ENCODE measurements at places on chromosomes 16 and 17.

DNA sequence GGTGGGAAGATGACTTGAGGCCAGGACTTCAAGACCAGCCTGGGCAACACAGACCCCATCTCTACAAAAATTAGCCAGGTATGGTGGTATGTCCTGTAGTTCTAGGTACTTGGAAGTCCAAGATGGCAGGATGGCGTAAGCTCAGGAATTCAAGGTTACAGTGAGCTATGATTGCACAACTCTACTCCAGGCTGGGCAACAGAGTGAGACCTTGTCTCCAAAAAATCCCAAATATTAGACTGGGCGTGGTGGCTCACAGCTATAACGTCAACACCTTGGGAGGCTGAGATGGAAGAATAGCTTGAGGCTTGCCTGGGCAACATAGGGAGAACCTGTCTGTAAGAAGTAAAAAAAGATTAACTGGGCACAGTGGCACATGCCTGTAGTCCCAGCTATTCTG lies 30.8 kb downstream of the SUZ12 start:
- DNase-seq, result no peak

- DNase-seq, result no peak
These were observed 40.5 kb upstream of the GCSH start for GRCh38 chr16:81136390-81137335.

GRCh38 chr17:73773702-73774101 lies 129.5 kb upstream of the SDK2 start:
- DNase-seq, result no peak

DNA sequence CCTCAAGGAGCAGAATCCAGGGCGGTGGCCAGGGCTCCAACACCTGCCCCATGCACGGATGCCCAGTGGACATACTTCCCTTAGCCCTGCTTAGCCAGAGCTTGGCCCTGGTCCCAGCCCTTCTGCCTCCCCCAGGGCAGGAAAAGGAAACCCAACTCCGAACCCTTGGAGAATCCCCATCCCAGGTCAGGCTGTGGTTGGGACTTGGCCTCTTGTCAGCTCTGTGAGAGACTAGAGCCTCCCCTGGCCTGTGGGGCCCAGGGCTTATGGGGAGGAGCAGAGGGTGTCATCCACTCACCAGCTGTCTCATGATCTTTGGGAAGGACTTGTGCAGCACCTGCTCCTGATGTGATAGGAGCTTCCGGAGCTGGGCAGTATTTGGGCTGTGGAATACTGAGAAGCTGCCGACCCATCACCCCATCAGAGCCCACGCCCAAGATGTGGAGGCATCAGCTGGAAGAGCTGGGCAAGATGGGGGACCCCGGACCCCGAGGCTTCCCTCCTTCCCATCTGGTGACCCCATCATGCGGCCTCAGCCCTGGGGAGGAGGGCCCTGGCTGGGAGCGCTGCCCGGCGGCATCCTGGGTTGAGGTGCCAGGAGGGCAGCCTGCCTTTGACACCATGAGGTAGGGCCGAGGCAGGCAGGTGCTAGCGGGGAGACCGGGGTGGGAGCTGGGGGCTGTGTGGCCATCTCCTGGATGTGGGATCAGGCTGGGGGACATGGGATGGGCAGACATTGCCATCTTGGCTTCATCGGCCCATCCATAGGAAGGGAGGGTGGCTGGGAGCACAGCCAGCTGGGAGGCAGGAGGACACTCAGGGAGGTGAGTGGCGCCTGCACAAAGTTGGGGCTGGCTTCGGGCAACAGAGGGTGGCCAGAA lies 45.1 kb downstream of the TNFRSF13B start:
- DNase-seq, result no peak

GRCh38 chr16:67104845-67105244 lies 4.9 kb upstream of the PHAF1 start:
- no peak for DNase-seq

GRCh38 chr16:30464078-30464477 lies 8.5 kb upstream of the ITGAL start:
- DNase-seq, result no peak

DNA sequence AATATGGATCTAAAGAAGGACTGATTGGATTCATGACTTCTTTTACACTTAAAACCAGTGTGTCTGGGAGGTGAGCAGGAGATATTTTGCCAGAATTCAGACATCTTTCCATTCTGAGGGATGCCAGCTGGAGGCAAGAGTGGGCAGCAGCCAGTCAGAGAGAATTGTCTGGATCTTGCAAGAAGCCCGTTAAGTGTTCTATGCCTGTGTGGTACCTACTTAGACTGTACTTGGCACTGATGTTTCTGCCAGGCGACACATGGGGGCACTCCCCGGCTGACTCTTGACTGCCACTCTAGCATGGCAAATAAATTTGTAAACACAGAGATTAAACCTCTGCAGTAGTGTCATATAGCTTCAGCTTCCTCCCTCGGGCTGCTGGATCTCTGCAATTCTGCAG lies 247.7 kb downstream of the UTP18 start:
- no peak for DNase-seq

DNA sequence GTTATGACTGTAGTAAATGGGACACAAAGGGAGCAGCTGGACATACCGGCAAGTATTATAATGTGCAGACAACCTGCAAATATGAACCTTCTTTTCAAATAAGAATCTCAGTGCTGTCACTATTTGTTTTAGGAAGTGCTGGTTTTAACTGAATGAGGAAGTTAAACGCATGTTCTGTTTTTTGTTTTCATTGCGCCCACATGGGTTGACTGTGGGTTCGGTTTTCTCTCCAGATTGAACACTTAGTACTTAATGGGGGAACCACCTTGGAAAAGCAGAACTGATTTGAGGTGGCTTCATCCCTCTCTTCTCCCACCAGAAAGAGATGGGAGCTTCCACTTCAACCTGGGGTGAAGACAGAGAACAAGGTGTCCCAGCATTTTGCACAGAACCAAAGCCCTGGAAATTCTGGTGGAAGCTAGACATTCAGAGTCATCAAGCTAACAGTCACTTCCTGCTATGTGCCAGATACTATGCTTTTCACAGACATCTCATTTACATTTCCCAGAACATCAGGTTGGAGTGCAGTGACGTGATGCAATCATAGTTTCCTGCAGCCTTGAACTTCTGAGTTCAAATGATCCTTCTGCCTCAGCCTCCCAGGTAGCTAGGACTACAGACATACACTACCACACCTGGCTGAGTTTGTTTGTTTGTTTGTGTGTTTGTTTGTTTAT lies 149.8 kb downstream of the CDH13 start:
- no peak for DNase-seq

DNA sequence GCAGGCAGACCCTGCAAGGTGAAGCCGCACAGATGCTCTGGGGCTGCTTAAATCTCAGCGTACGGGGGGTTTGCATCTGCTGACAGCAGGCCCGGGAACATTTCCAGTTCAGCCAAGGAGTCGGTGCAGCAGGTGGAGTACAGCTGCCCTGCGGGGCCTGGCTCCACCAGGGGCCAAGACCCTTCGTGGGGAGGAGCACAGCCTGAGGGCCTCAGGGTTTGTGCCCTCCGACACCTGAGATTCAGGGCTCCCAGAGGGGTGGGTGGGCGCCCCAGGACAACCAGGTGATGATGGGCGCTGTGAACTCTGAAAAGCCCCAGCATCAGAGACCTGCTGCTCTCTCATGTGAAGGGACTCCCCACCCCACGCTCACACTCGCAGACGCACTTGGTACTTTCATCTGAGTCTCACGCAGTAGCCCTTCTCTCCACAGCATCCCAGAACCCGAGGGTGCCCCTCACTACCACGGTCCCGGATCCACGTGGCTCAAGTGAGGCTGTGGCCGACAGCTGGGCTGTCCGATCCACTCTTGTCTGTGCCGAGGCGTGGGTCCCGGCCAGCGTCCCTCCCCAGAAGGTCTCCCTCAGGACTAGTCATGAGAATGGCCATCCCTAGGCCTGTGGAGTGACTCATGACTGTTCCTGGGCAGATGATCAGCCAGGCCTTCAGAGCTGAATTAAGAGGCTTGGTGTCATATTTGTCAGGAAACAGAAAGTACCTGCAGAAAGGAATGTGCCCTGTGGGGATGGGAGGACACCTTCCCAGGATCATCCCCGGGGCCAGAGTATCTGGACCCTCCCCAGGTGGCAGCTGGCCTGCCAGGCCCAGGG lies 29.6 kb downstream of the ACSF3 start:
- no peak for DNase-seq

- peak; percentile 47 for DNase-seq
These were observed 38.8 kb downstream of the ERN1 start for GRCh38 chr17:64091116-64091515.

DNA sequence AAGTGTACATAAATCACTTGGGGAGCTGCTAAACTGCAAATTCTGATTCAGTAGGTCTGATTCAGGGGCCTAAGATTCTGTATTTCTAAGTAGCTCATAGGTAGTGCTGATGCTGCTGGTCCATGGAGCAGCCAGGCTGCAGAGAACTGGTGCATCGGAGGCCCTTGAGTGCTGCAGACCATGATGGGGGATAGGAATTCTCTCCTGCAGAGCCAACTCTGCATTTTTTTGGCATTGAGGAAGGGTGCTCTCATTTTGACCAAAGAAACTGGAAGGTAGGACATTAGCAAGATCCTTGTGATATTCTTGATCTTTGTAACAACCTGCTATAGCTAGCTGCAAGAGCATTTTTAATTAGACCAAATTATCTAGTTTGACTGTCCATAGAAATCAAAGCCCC lies 4.7 kb downstream of the HOXB2 start:
- DNase-seq, result no peak

DNA sequence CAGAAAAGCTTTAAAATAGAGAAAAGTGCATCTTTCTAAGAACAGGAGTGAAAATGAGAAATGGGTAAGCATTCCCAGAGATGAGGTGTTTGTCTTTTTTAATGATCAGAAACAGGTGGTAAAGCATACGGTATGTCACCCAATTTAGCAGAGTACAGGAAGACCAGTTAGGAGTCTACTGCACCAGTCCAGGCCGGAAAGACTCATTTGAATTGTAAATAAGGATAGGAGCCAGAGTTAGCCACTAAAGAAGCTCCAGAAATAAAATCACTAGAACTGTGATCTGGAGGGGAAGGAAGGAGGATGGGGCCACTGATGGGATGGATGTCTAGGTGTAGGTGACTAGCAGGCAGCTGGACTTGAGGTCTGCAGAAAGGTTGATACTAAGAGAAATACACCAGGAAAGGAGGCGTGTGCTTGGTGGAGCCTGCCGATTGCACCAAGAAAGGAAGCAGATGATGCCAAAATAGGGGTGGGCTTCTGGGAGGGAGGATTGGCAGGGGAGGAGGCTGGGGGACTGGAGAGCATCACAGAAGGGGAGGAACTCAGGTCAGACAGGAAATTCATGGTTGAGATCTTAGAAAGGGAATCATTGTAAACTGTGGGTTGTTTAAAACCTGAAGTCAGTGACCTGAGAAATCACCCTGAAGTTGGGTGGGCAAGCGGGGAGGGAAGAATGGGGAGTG lies 8.1 kb upstream of the NAT9 start:
- no peak for DNase-seq

DNA sequence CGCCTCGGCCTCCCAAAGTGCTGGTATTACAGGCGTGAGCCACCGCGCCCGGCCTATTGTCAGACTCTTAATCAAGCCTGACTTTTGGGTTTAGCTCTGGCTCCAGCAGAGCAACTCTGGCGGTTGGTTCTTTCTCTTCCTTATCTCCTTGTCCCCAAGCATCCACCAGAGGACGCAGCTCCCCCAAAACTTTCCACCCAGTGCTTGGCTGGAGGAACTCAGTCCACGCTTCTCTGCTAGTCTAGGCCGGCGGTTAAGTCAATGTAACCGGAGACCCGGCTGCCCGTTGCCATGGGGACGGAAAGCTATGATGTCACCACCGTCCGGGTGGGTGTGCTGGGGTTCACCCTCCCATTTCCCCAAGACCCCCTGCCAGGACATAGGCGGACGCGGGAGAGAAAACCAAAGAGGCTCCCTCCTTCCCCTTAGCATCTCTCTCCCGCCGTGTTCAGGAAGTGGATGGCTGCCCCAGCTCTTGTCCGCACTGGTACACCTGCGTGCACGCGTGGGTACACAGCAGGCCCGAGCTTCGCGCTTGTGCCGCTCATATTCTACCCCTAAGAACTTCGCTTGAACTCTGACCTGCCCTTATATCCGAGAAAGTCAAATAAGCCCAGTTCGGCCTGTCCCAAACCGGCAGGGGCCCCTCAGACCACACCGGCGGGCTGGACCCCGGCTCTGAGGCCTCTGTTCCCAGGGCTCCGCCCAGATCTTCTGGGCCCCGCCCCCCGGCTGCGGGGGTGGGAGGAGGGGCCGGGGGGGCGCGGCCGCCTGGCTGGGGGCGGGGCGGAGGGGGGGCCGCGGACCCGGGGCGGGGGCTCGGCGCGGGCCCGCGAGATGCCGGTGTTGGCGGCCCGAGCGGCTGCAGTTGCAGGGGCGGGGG lies at the start of gene RND2:
TSS of gene RND2 (plus strand) at position 825 of the 883 bp plus-strand sequence. CDS start 117 bp downstream, outside the sequence.
- DNase-seq, result peak; percentile 83

DNA sequence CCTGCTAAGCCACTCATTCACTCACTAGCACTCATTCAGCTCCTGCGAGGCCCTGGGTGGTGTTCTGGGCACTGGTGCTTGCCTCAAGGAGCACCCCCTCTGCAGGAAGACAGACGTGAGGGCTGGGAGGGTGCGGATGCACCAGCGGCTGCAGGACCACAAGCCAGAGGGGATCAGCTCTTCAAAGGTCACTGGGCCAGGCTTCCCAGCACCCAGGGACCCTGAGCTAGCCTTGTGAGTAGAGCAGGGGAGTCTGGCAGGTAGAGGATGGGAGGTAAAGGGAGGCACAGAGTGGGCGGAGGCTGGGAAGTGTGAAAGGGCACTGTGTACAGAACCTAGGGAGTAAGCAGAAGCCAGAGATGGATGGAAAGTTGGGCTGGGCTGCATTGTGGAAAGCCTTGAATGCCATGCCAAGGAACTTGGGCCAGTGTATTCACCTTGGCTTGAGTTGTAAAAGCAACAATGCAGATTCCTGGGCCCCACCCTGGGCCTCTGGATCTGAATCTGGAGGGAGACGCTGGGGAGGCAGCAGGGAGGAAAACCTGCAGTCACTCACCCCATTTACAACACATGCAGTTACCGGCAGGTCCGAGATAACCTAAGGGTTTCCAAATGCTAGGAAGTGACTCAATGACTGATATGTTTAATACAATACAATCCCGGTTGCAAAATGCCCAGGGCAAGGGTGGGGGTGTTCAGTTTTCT lies 1.7 kb downstream of the IL4R start:
- peak; percentile 62 for DNase-seq

DNA sequence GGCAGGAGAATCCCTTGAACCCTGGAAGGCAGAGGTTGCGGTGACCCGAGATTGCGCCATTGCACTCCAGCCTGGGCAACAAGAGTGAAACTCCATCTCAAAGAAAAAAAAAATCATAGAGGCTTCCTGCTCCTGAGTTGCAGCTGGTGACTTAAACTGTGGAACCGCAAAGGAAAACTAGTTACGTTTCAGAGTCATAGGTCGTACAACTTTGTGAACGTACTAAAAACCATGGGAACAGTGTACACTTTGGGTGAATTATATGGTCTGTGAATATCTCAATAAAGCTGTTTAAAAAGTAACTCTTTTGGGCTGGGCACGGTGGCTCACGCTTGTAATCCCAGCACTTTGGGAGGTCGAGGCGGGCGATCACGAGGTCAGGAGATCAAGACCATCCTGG lies 23.6 kb downstream of the SLC5A10 start:
- DNase-seq, result no peak

- no peak for DNase-seq
These were observed 2.5 kb downstream of the UBE2I start for GRCh38 chr16:1311738-1312466.
